Astrocyte of the spinal cord (primary cell): ENCODE measurements at places on chromosomes 7 and 10.

DNA sequence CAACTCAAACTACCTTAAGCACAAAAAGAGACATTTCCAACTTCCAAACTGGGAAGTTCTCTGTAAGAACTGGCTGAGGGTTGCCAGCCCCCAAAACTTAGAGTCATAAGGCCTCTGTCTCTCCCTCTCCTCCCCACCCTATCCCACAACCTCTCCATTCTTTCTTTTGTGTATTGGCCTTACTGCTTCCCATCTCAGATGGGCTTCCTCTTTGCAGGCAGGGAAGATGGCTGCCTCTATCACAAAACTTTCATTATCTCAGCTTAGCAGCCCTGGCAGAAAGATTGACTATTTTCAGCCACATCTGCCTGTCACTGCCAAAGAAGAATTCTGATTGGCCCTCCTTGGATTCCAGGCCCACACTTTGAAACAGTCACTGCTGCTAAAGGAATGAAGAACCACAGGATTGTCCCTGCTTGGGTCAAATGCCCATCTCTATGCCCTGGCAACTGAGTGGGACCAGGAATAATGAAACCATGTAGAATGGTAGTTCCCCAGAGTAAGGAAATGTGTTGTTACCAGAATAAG, 58.0 kb upstream of the PRKAR2B start:
- DNase-seq, result no peak

- DNase-seq, result no peak
These were observed 86.6 kb downstream of the CALN1 start for GRCh38 chr7:72325561-72325960.

DNA sequence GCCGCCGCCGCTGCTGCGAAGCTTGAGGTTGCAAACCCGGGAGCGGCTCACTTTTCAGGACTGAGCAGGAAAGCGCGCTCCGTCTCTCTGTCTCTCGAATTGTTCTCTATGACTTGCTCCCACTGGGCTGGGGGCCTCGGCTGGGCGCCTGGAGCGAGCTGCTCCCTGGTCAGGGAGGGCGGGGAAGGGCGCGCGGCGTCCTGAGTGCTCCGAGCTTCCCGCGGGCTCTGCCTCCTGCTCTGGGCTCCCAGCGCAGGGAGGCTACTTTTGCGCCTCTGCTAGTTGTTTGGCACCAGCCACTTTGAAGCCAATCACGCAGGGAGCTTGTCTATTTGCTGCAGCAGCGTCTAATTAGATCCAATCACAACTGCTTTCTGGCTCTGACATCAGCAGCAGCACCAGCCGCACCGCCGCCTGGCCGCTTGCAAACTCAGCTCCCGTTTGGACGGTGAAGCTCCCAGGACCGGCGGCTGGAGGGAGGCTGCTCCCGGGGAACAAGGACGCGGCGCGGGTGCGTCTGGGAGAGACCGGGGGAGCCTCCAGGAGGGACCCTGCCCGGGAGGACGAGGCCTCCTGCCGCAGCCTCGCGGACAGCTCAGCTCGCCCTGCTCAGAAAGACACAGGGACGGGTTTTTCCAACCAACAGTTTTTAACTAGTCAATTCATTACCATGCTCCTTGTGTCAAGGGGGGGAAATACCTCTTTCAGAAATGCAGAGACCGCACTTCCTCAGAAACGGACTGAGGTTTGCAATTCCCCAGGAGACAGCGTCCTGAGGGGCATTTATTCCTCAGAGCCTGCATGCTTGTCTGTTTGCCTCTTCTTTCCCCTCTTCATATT, at the start of gene ADARB2:
ADARB2 (minus strand) TSS at position 304 of the 840 bp plus-strand sequence.
- DNase-seq, result no peak

- no peak for DNase-seq
These were observed 106.8 kb downstream of the MBL2 start for GRCh38 chr10:52665821-52666220.

DNA sequence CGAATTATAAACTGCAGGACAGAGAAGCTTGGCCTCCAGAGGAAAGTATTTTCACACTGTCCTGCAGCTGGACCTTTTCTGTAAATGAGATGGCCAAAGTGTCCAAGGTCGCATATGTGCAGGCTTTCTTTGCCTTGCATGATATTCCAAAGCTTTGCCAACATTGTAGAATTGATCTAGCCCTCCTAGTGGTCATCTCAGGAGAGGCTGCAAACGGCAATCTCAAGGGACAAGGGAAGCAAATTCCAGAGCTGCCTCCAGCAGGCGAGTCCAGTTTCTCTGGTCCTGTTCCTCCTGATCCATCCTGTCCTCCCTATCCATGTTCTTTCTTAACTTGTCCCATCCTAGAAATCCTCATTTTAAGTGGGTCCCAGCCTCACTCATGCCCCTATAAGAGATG, 373.4 kb upstream of the PCDH15 start:
- DNase-seq, result no peak

DNA sequence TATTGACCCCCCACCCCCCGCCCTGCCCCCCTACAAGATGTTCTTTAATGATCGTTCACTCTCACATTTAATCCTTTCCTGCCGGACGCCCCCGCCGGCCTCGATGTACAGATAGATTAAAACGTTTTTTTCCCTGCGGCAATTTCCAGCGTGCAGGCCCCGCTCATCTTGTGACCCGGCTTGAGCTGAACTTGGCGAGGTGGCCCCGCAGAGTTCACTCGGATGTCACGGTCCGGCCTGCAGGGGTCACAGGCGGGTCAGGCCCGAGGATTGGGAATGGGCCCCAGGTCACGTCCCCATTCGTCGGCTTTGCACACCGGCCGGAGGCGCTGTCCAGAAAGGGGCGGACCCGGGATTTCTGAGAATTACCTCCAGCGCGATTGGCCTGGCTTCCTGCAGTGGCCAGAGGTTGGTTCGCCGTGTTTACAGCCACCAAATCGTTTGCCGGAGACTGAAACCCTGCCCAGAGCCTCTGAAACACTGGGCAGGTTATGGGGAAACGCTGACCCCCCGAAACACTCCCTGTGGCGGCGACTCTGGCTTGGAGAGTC, 1.9 kb upstream of the CYP26A1 start:
- DNase-seq, result no peak

- no peak for DNase-seq
These were observed 154.1 kb upstream of the MTPN start for GRCh38 chr7:136131304-136131630.

DNA sequence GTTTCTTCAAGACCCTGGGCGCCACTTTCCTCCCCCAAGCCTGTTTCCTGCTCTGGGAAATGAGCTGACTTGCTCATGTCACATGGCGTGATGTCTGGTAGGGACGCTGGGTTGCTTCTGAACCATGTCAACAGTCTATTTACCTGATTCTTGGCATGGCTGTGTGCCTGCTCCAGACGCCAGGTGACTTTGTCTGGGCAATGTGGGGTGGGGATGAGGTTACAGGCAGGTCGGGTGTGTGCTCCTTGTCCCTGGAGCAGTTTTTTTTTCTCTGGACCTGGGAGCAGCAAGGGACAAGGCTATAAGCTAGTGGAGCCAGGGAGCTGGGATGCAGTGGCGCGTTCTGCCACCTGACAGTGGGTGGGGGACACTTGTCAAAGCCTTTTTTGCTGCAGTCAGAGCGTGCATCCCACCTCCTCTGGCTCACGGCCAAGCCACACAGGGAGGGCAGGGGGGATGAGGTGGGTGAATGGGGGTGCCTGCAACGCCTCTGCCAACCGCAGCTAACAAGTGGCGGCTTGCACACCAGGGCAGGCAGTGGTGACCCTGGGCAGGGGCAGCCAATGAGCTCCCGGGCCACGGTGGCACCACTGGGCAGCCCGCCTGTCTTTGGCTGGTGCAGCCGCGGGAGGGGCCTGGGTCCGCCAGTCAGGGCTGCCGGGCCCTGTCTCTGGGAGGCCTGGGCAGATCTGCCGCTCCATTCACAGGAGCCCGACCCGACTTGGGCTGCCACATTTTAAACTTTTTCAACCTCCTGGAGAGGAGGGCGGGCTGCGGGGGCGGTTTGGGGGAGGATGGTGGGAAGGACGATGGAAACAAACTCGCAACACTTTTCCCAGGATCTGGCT, 22.9 kb downstream of the DNAJB12 start:
- peak; percentile 95 for DNase-seq

- peak; percentile 82 for DNase-seq
These were observed 106.8 kb downstream of the ANK3 start for GRCh38 chr10:60282771-60283353.

DNA sequence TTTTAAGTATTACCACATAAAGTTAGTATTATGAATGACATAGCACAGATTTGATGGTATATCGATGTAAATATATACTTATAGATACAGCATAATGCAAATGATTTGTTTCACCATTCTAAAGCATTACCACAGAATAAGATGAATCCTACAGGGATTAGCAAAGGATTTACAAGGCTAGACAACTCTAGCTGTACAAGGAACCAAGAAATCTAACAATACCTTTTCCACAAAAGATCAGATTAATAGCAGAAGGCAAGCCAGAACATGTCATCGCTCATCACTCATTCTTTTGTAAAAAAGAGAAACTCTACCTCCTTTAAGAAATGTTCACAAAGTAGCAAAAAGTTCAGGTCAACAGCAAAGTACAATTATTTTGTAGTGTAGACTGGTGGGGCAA, 105.1 kb upstream of the ANK3 start:
- no peak for DNase-seq

DNA sequence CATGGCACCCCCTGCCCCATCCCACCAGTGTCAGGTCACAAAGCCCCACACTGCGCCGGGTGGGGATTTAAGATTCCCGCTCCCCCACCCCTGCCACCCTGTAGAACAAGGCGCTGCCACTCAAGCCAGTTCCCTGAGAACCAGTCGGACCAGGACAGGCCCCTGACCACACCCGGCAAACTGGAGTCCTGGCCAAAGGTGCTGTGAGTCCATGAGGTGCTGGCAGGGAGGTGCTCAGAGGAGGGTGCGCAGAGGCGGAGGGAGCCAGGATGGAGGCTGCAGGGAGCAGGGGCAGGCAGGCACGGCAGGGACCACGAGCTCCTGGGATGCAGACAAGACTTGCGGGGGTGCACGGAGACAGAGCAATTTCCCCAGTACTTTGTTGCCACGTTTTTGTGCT, 19.7 kb upstream of the GDI2 start:
- no peak for DNase-seq

- DNase-seq, result no peak
These were observed 277.0 kb upstream of the NRP1 start for GRCh38 chr10:33611423-33611822.

- peak; percentile 90 for DNase-seq
These were observed 70.5 kb upstream of the COL13A1 start for GRCh38 chr10:69731184-69731583.

DNA sequence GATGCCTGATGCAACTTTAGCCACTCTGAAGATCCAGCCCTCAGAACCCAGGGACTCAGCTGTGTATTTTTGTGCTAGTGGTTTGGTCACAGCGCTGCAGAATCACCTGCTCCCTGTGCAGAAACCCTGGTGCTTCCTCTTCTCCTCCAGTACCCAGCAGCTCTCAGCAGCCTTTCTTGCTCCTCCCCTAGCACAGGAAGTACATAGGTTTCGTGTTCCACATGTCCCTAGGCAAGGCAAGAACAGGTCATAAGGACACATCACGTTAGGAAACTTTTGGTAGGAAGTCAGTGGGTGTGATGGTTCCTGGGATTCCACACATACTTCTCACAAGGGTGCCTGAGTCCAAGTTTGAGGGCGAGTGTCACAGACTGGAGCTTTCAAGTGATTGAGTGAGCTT, 167.9 kb upstream of the PRSS1 start:
- DNase-seq, result no peak

DNA sequence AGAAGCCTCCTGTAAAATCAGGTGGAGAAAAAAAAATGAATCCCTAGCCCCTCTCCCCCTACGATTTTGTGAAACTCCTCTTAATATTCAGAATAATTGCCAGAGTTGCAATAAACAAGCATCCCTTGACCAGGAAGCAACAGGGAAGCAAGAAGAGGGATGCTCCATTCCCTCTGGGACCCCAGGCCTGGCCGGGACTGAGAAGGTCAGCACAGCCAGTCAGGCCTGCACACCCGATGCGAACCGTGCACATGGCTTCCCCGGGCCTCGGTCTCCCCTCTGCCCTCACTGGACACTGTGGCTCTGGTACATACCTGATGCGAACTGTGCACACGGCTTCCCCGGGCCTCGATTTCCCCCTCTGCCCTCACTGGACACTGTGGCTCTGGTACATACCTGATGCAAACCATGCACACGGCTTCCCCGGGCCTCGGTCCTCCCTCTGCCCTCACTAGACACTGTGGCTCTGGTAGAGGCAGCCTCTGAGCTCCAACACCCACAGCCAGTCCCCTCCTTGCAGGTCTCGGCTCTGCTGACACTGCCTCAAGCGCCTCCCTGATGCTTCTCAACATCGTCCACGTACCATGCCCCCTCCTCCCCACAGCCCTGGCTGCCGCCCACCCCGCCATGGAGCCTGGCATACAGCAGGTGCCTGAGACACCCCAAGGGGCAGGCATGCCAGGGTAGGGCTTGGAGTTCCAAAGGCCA, 138.6 kb downstream of the DIP2C start:
- DNase-seq, result no peak

DNA sequence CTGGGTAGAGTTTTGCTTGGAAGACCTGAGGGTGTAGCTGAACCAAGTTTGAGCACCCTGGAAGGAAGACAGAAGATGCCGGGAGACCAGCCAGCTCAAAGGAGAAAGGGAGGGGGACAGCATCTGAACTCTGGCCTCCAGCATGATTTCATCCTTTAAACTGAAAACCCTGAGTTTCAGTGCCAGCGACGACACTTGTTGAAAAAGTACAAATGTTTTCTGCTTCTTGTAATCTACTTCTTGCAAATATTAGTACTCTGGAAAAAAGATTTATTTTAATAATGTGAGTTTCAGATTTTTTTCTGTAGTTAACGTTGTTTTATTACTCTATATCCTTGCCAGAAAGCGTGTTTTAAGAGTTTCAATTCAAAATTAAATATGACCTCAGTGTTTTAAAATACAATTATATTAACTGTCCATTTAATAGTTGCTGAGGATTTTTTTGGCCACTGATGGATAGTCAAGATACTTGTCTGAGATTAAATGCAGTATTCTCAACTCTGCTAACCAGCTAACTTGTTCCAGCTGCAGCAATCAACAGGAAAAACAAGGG, 227.7 kb downstream of the MGMT start:
- no peak for DNase-seq

DNA sequence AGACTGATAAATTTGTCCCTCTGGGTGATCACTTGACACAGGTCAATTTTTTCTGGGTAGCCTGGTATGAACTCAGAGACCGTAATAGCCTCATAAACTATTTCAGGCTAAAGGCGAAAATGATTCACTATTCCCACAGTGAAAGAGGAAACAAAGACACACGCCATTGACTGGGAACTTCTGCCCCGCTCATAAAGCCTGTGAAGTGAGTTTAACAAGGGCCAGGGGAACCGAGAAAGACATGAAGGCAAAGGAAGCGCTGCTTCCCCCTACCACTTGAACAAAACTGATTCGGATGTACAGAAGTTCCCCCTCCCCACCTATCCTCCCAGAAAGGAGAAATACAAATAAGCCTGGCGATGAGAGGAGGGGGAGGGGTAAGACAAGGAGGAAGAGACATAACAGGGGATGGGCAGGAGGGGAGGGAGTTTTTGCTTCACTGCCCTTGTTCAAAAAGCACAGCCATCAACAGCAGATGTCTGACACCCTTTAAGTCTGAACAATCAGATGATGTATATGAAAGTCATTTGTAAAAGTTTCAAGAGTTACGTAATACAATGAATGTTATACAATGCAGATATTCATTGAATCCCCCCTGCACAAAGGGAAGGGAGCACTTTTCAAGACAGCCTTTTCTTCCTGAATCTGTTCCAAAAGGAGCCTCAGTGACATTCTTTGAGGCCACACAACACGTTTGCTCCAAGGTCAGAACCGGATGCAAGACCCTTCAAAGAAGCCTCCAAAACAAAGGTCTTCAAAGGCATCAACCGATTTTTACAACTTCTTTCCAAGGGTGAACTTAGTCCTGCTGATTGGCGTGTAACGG, 734 bp downstream of the ABCB4 start:
- DNase-seq, result peak; percentile 50

GRCh38 chr7:154748089-154748786, 254.7 kb downstream of the PAXIP1 start:
- DNase-seq, result no peak
